ENCODE measurements at places on chromosomes 1 and 21.

- DNase-seq = no peak
These were observed 523.6 kb upstream of the DAB1 start for GRCh38 chr1:57947471-57947870.

GRCh38 chr1:193408782-193409293, 222.4 kb upstream of the B3GALT2 start:
- DNase-seq = no peak

DNA sequence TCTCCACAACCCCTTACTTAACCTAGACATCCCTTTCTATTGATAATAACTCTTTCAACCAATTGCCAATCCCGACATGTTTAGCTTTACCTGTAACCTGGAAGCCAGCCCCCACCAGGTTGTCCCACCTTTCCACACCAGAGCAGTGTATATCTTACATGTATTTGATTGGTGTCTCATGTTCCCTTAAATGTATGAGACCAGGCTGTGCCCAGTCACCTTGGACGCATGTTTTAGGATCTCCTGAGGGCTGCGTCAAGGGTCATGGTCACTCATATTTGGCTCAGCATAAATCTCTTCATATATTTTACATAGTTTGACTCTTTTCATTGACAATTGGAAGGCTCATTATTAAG, 5.3 kb upstream of the SLC19A1 start:
- DNase-seq = no peak

DNA sequence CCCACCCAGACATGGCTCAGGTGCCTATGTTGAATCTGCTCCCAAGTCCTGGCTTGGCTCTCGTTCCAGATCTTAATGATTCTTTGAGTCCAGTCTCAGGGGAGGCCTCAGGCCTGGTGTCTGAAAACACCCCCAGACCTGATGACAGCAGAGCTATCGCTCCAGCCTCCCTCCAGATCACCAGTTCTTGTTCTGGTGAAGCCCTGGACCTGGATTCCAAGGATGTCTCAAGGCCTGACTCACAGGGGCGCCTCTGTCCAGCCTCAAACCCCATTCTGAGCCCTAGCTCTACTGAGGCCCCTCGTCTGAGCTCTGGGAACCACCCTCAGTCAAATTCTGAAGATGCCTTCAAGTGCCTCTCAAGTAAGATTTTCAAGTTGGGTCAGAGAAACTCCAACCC, 11.4 kb downstream of the MROH7 start:
- no peak for DNase-seq

GRCh38 chr1:38071312-38072256, 25.0 kb upstream of the POU3F1 start:
- no peak for DNase-seq

Measured in retina (tissue), 1 donor.